ENCODE measurements at places on chromosomes 7 and 10.

GRCh38 chr7:152602962-152603361 is 73.0 kb downstream of the XRCC2 start:
- DNase-seq = no peak

GRCh38 chr10:104862-105565 is 30.2 kb upstream of the ZMYND11 start:
- DNase-seq = peak; percentile 82

DNA sequence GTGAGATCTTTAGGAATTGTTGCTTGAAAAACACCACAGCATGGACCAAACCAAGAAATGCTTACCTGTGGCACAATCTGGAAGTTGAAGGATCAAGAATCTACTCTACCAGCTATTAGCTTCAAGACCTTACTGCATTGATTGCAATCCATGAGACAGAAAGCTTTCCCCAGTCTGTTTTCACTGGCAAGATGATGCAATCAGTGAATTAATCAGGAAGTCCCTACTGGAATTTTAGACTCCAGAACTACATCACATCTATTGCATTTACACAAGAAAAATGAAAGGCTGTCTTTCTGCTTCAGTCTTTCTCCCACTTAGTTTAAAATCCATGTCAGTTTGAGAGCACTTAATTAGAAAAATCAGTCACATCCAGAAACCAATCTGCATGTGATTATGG is 191.7 kb downstream of the TFEC start:
- no peak for DNase-seq

- DNase-seq = no peak
Measured at GRCh38 chr7:154863766-154864522, 139.0 kb downstream of the PAXIP1 start.

GRCh38 chr7:102843850-102844249 is 69.0 kb upstream of the LRRC17 start:
- DNase-seq = no peak

GRCh38 chr10:79286318-79286951 is 60.8 kb upstream of the PPIF start:
- peak; percentile 25 for DNase-seq

DNA sequence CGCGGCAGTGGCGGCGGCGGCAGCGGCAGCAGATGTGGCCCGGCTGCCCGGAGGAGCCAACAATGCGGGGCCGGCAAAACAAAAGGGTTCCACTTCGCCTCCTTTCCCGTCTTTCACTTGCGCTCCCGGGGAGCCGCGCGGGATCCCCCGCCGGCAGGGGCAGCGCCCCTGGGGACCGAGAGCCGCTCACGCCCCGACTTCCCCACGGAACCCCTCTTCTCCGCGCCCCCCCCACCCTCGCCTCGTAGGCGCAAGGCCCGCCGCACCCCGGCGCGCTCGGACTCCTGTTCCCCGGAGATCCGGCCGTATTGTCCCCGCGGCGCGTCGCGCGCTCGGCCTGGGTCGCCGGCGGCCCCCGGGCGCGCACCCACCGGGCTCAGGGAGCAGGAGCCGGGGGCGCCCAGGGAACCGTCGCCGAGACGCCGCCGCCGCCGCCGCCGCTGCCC is 854 bp downstream of the CTBP2 start:
- no peak for DNase-seq

GRCh38 chr10:107545717-107546116 is 381.2 kb upstream of the SORCS1 start:
- no peak for DNase-seq

- peak; percentile 81 for DNase-seq
Measured at GRCh38 chr7:34756025-34756437, 98.0 kb downstream of the NPSR1 start.

DNA sequence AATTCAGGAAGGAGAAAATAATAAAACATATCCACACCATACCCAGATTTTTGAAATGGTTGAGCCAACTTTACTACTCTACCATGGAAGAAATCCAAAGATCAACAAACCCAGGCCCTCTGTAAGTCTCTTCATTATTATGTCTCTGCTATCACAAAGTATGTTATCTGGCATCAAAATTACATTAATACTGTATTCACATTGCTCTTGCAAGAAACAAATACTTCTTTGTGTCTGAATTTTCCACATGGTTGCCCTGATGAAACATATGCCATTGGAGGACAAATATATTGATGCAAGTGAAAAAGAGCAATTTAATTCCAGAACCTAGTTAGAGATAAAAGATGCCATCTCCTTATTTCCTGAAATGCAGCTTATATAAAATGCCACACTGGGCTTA is 204.0 kb downstream of the FZD1 start:
- no peak for DNase-seq

- no peak for DNase-seq
Measured at GRCh38 chr7:117153016-117153545, 169.8 kb downstream of the WNT2 start.

DNA sequence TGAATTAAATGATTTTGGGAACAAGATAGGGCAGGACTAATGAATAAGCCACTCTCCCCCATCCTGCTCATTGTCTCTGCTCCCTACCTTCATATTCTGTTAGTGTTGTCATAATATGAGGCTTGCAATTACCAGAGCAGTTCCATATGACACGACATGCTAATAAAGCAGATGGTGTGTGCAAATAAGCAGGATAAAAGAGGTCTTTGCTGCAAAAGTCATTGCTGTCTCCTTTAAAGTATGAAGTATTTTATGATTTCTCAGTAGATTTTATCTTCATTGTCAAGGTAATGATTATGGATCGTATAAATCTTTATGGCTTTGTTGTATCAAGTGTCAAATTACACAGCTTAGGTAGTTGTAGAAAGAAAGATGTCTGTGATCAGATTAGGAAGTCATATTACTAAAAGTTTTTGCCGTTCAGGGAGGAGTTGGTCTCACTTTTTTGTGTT is 114.8 kb downstream of the SDK1 start:
- no peak for DNase-seq

GRCh38 chr7:10708447-10708846 is 265.2 kb upstream of the PHF14 start:
- peak; percentile 73 for DNase-seq

DNA sequence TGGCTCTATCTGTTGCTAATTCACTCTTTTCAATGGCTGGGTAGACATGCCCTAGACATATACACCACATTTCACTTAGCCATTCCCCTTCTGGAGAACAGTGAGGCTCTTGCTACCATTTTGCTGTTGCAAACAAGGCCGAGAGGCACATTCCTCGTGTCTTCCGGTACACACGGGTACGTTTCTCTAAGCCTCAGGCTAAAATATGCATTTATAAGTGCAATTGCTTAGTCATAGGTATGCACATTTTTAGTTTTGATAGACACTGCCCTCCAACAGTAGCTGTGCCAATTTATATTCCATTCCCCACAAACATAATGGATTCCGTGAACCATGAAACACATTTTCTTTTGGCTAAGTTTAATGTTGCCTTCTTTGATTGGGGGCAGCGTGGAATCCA is 13.2 kb downstream of the CHAT start:
- DNase-seq = no peak

DNA sequence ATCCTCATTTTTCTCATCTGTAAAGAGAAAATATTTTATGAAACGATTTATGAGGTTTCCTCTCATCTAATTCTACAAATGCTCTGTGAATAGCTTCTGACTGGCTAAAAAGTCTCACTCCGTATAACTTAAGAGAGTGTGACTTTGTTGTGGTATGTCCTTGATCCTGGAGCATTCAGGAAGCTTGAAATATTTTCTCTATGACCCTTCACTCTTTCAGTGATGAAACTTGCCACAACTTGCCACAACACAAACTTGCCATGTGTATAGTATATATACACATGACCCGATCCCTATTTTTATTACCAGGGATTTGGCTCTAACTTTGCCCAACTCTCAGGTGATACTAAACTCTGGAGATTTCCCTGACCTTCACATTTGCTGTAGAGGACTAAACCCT is 74.1 kb downstream of the TES start:
- no peak for DNase-seq

DNA sequence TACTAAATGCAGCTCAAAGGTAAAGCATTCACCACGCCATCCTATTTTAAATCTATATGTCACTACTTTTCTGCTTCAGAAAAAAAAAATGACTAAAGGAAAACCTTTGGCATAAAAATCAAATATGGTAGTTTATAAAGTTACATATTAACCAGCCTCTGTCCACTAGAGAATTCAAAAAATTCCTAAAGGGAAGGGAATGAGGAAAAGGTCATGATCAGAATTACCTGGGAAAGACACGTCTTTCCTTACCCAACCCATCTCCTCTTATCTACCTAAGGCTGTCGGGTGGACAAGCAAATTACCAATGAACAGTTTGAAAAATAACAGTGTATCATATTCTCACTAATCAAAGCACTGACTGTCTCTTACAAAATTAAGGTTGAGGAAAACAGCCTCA is 100.7 kb upstream of the TMEM106B start:
- DNase-seq = no peak

- DNase-seq = no peak
Measured at GRCh38 chr7:270351-270983, 19.5 kb upstream of the FOXL3 start.

DNA sequence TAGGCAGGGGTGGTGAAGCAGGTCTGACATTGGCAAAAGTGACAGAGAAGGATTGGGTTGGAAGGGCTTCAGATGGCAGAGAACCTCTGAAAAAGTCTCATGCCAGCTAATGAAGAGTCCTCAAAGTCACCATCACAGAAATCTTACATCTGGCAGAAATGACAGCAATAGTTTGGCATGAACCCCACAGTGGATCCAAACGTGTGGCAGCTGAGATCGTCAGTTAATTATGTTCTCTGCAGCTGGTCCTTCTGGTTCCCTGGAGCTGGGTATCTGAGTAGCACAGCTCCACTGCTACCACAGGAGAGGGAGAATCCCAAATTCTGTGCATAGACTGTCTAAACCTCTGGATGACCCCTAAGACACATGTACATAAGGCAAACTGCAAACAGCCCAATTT is 73.4 kb downstream of the ALOX5 start:
- no peak for DNase-seq

DNA sequence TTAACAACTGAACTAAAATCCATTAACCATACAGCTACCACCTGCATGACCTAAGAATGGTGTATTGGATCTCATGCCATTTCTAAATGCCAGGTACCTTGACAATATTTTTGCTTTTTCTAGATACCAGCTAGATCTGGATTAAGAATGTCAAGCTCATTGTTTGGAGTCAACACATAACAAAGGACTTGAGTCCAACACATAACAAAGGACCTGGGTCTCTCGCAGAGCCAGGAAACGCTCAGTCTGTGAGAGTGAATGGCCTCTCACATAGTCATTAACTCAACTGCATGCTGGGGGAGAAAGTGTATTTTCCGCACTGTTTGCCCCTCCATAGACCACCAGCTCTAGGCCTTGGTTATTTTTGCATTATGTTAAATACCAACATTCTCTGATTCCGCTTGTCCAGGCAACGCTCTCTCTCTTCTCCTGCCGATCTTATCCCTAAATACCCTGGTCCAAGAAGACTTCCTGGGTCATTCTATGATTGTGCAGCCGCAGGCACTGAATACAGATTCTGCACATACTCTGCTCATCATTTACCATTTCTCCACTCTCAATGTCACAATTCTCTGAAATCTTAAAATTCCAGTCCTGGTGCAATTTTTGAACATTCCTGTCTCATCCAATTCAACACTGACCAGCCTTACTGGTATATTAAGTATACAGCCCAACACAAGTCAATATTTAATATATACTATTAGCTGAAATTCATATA is 31.2 kb downstream of the ITIH5 start:
- DNase-seq = no peak

DNA sequence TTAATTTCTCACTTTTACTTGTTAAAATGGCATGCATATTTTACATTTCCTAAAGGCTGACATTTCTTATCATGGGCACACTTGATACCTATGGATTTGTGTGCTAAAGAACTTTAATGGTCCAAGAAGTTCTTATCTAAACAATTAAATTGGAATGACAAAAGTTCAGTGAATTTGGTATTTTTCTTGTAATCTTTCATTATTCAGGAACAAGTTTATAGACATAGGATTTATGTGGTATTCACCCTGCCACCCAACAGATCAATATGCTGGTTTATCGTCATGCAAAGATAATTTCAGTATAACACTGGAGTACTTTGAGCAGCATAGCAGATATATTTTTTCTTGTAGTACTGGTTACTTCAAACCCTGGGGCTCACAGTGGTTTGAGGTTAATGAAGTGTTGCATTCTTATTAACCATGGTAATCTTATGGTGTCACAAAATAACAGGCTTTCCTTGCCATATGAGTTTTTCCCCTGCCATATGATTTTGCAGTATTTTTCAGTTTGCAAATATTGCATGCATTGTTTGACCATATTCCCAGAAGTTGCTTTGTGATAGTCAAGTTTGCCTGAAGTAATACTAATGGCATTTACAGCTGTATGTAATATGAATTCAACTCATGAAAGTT is 148.8 kb downstream of the PPP1R9A start:
- DNase-seq = no peak

DNA sequence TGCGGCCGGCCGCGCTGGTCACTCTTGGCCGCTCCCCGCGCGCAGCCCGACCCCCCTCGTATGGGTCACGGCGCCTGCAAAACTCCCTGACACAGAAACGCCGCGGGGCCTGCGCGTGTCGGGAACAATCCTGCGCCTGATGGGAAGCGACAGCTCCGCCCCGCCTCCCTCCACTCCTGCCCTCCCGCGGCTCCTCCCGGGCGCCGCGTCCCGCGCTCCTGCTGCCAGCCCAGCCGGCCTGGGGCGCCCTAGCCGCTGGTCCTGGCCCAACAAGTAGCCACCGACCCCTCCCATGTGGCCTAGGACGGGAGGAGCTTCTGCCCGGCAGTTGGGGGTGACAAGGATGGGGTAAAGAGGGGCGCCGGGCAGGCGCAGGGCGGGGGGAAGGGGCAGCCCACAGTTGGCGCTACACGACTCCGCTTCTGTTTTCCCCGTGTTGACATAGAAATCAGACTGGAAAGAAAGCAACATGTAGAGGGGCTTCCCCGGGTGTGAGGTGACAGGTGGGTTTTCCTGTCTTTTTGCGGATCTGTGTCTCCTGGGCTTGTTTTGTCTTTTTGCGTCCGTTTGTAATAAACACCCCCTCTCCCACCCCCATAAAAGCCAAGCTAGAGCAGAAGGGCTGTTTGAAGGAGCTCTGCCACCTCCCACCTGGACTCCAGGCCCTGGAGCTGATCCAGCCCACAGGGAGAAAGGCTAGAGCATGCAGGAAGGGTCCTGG is 35.1 kb upstream of the PAX2 start:
- no peak for DNase-seq

GRCh38 chr7:77450613-77451012 is 34.5 kb upstream of the GSAP start:
- DNase-seq = no peak
